GM13977 (cell line): ENCODE measurements at places on chromosomes 5 and 9.

- no peak for DNase-seq
These were observed 107.9 kb downstream of the PHF2 start for GRCh38 chr9:93684161-93684765.

- peak; percentile 60 for DNase-seq
These were observed 1.6 kb downstream of the LMX1B start for GRCh38 chr9:126615245-126615790.

GRCh38 chr5:142275496-142275895 is 49.3 kb downstream of the SPRY4 start:
- DNase-seq, result no peak

GRCh38 chr5:40441733-40442132 is 238.0 kb upstream of the PTGER4 start:
- DNase-seq, result no peak

GRCh38 chr5:160129841-160130240 is 10.6 kb upstream of the PWWP2A start:
- no peak for DNase-seq

DNA sequence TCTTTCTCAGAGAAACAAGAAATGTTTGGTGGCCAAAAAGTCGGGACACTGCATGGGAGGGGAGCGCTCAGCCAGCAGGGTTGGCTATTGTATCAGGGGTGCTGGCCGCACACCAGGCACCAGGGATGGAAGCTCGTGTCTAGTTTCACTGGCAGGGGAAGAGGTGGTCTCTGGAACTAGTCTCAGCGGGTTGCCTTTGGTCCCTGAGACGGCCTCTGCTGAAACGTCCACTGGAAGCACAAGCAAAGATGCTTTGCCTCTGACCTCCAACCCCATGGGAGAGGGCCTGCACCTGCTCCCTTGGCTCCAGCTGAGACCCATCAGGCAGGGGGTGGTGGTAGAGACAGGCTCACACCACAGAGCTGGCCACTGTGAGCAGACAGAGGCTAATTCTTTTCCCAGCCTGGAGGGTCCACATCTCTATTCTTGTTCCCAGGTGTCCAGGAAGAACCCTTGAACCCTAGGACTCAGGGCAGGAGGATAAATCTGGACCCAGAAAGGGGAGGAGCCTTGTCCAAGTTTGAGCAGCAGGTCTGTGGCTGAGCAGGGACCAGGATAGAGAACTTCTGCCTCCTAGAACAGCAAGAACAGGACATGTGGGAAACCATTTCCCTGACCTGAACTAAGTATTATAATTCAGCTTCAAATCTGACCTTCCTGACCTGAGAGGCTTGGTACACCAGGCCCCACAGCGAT is 102.6 kb downstream of the RGS3 start:
- DNase-seq, result no peak

GRCh38 chr9:87824216-87824875 is 58.3 kb upstream of the SPATA31E1 start:
- no peak for DNase-seq

GRCh38 chr5:7882926-7883325 is 14.0 kb downstream of the MTRR start:
- DNase-seq, result no peak

DNA sequence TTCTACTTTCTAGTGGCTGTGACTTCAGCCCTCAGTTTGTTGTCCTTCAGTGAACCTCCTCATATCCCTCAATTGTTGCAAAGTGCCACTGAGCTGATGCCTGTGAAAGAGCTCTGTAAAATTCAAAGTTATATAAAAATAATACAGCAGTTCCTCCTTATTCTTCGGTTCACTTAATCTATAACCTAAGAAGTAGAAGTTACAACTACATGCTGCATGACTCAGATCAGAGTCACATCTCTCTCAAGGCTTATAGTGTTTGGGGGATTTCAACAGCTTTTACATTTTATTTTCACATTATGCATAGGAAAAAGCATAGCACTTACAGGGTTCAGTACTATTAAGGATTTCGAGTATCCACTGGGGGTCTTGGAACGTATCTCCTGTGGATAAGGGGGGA is 25.1 kb upstream of the GCNT1 start:
- DNase-seq, result no peak

- peak; percentile 15 for DNase-seq
These were observed 188.3 kb upstream of the MEF2C start for GRCh38 chr5:89071101-89071940.

DNA sequence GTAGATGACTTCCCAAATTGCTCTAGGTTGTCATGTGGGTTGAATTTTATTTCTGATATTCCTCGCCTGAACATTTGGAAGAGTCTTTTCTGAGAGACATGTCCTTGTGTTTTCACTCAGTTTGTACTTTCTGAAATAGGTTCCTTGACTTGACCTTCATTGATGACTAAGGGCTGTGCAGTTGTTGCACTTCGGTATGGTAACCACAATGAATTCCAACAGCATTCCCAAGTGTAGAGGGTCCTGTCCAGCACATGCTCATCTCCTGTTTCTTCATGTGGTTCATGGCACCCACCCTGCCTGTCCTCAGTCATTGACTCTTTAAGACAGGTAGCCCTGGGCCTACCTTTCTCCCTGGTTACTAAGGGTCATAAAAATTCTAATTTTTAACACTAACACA is 527.8 kb downstream of the MTRR start:
- no peak for DNase-seq

DNA sequence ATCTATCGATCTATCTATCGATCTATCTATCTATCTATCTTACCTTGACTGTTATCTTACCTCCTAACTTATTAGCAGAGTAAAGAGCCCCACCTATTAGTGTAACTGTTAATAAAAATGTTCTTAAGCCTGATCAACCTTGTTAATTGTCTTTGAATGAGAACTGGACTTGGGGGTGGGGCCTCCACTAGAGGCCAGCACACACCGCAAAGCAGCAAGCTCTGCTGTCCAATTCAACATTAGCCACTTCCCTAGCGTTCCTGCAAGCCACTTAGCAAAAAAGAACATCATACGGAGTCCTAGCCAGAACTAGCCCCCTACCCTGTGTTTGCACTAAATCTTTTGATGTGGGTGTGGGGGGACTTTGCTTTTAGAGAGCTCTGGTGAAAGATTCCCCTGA is 515.8 kb downstream of the KDM4C start:
- DNase-seq, result no peak

GRCh38 chr9:20022410-20022809 is 233.6 kb upstream of the SLC24A2 start:
- no peak for DNase-seq

- DNase-seq, result peak; percentile 36
These were observed 100.6 kb downstream of the ICE1 start for GRCh38 chr5:5523066-5523505.

DNA sequence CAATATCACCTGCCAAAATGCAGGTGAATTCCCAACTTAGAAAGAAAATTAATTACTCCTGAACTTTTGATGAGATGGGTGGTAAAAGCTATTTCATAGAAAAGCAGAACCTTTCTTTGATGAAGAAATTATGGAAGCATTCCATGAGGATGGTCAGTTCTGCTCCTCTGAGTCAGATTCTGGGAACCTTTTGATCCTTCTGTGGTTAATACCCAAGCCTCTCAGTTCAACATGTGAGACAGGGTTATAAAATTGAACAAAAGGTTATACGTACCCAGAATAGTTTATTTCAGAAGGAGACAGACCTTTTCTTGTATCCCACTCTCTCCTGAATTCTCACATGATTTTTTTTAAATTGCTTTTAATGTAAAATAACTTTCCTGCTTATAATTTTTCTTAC is 767.6 kb upstream of the ADAMTS16 start:
- DNase-seq, result no peak

GRCh38 chr5:170126626-170127025 is 20.9 kb downstream of the FOXI1 start:
- DNase-seq, result no peak

- DNase-seq, result no peak
These were observed 609.4 kb upstream of the COX7C start for GRCh38 chr5:86008293-86008692.

GRCh38 chr9:113179839-113180238 is 29.0 kb downstream of the SLC31A2 start:
- peak; percentile 21 for DNase-seq
